ENCODE measurements at places on chromosomes 13 and 19.

DNA sequence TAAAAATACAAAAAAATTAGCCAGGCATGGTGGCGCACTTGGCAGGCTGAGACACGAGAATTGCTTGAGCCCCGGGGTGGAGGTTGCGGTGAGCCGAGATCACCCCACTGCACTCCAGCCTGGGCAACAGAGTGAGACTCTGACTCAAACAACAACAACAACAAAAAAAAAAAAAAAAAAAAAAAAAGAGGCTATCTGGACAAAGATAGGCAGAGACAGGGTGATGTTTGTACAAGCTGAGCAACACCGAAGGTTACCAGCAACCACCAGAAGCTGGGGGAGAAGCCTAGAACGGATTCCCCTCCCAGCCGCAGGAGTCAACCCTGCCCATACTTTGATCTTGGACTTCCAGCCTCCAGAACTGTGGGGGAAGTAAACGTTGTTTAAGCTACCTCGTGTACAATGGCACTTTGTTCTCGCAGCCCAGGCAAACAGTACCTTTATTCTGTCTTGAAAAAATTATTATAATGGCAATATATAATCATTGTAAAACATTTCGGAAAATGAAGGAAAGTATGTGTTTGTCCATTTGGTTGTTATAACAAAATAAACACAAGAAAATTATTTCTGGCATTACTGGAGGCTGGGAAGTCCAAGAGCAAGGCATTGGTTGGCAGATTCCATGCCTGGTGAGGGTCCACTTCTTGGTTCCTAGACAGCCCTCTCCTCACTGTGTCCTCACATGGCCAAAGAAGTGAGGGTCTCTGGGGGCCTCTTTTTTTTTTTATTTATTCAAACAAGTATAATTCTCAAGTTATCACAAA lies 39.8 kb upstream of the LATS2 start:
- no peak for DNase-seq

GRCh38 chr19:48616041-48616436 lies 1.2 kb upstream of the FAM83E start:
- DNase-seq, result no peak

DNA sequence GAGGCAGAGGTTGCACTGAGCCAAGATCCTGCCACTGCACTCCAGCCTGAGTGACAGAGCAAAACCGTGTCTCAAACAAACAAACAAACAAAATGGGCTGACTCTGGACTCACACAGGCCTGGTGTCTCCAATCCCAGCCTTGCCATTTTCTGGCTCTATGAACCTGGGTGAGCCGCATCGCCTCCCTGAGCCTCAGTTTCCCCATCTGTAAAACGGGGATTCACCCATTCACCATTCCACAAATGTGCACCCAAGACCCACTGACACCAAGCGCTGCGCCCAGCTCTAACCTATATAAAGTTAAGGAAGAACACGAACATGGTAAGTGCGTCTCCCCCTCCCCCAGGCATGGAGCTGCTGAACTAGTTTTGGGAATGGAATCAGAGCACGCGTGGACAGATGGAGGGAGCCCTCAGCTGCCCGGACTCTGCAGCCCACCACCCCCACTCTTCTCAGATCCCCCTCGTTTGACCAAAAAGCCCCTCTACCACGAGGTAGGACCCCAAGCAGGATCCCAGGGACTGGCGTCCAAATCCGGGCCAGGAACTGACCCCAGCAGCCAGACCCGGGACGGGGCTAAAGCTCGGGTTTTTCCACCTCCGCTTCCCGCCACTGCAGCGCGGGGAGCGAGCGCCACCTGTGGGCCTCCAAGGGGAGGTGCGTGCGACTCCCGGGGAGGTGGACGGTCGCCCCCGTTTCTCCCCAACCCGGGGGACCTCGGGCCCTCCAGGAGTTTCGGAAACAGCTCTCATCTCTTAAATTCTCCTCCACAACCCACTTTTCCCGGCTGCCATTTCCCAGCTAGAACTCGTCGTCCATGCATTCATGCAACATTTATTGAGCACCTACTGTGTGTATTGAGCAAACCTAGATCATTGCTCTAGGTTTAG lies 33.0 kb upstream of the ADGRE5 start:
- peak; percentile 79 for DNase-seq

GRCh38 chr13:76339649-76340048 lies 546.6 kb downstream of the KCTD12 start:
- no peak for DNase-seq

GRCh38 chr19:16252459-16253205 lies 54.9 kb downstream of the AP1M1 start:
- DNase-seq, result no peak

GRCh38 chr13:77338329-77338728 lies 11.4 kb upstream of the MYCBP2 start:
- no peak for DNase-seq

GRCh38 chr19:45153339-45154063 lies 7.3 kb downstream of the NKPD1 start:
- DNase-seq, result peak; percentile 79

DNA sequence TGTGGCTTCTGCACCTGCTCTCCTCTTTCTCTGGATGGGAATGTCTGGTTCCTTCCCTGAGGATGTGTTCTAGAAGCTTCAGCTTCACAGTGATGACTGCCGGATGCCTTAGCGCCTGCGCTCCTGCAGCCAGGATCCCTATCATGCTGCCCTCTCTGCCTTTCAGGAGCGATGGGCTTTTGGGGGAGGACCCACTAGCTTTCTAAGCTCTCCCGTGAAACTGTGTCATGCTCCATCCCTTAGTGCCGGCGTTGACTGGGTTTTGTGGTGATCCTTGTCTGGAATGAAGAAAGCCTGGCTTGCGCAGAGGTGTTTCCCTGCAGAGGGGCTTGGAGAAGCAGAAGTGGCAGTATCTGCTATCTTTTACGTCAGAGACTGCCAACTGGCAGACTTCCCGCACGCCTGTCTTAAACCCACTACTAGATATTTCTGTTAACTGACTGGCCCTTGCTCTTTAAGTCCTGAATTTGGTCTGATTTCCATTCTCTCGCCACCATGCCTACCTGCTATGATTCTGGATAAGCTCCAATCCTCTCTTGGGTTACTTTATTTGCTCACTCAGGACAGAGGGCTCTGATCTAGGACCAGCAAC lies 3.8 kb upstream of the KMT2B start:
- DNase-seq, result no peak

DNA sequence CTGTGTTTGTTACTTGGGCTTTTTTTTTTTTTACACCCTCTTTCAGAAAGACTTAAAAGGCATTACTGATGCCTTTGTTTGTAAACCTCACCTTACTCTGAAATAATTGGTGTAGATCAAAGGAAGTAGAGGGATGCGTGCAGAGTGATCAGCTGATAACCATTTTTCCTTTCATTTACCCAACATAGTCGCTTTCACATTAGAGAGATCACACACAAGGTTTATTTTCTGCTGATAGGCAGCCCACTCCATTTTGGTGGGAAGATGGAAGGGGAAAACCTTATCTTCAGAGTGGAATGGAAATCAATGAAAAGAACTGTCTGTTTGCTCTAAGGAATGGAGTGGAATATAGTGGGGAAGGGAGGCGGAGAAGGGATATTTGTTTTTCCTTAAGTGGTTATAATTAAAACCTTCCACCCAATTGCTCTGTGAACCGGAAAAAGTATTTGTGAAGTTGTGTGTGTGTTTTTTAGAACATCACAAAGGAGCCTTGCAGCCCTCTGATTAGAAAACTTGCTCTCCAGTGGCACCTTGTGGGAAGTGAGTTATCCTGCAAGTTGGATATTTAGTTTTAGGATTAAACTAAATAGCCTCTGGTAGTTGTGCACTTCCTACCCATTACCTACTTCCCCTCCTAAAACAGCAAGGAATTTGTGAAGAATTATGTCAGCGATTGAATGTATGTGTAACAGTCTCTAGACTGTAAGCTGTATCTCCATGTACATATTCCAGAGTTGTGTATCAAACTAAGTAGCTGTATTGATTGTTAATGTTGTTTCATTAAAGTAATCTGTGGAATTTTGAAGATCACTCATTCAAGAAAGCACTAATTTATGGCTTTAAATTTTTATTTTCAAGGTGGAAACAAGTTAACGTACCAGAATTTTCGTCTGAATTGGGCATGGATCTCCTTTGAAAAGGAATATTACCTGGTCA lies 76.8 kb downstream of the FREM2 start:
- no peak for DNase-seq

DNA sequence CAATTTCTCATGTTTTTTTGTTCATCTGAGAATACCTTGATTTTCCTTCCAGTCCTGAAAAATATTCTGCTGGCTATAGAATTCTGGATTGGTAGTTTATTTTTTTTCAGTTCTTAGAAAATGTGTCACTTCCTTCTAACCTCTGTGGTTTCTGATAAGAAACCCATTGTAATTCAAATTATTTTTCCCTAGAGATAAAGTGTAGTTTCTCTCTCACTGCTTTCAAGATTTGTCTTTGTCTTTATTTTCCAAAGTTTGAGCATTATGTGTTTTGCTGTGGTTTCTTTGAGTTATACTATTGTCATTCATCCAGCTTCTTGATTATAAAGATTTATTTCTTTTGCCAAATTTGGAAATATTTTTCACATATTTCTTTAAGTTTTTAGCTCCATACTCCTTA lies 324.0 kb upstream of the SPRY2 start:
- no peak for DNase-seq

GRCh38 chr13:78341032-78341431 lies 262.3 kb downstream of the POU4F1 start:
- no peak for DNase-seq

GRCh38 chr13:52104624-52105023 lies 24.2 kb downstream of the NEK5 start:
- DNase-seq, result no peak

GRCh38 chr19:39676004-39676403 lies 20.3 kb downstream of the LGALS16 start:
- DNase-seq, result no peak

- DNase-seq, result no peak
These were observed 79.1 kb downstream of the STARD13 start for GRCh38 chr13:33206425-33206824.

DNA sequence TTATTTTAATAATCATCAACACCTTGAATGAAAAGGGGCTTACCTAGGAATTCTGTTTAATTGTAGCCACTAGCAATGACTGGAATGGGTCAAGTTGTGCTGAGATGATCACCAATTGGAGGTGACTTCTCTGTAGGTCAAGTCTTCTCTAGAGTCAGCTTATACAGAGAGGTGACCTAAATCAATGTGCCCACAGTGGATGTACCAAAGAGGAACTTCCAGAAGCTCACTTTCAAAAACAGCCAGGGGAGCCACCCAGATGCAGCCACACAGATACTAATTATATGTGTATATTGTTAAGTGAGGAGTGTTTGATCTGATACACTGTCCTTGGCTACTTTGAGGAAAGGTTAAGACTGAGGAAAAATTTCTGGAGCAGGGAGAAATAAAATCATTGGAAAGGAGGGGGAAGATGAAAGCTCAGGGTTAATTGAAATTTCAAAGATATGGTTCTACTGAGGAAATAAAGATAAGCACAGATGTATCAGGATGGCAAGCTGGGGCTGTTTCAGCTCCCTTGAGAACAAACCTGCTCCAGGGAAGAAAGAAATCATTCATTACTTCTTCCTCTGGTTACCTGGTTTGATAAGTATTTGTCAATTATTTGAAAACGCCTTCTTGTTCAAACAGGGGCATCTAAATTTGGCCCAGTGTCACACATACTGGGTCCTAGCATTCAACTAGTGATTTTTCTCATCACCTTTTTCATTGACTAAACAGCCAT lies 5.1 kb downstream of the GPR183 start:
- DNase-seq, result no peak

DNA sequence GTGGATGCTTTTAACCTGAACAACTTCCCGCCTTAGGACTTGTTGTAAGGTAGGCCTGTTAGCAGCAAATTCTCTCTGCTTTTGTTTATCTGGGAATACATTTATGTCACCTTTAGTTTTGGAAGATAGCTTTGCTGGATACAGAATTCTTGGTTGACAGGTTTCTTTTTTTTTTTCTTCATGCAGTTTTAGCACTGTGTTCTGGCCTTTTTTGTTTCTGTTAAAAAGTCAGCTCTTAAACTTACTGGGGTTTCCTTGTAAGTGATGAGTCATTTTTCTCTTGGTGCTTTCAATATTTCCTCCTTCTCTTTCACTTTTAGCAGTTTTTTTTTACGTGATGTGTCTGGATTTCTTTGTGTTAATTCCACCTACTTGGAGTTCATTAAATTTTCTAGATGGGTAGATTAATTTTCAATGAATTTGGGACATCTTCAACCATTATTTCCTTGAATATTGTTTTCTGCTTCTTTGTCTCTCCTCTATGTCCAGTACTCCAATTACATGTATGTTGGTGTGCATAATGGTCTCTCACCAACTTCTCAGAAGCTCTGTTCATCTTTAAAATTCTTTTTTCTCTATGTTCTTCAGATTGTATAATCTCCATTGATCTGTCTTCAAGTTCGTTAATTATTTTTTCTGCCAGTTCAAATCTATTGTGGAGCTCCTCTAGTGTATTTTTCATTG lies 188.2 kb upstream of the ZNF536 start:
- no peak for DNase-seq

- DNase-seq, result no peak
These were observed 7.4 kb downstream of the LSM7 start for GRCh38 chr19:2320939-2321338.

DNA sequence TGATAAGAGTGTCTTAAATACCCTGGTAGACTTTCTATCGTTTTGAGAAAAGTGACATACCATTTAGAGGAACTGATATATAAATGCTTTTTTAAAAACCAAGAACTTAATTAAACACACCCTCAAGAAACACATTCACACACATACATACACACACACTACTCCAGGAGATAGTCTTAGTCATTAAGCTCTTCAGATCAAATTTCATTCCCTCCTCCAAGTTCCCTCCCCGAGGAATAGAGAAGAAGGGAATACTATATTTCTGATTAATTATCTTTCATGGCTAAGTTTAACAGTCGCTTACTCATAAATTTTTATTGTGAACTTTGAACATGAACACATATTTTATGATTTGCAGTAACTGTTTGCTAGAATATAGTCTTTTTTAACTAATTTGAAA lies 1109.5 kb downstream of the SLITRK1 start:
- DNase-seq, result no peak

DNA sequence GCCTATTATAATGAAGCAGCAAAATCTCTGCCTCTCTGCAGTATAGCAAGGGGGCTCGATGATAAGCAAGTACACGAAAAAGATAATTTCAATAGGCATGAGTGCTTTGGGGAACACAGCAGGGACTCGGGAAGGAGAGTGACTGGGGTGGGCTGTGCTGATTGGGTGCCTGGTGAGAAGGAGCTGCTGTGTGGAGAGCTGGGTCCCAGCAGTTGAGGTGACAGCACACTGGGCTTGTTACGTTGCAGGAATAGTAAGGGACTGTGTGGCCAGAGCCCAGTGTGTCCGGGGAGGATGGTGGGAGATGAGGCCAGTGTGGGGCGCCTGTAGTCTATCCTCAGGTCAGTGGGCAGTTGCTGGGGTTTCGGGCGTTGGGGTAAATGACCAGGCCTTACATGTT lies 17.4 kb downstream of the WDR62 start:
- DNase-seq, result no peak

GRCh38 chr13:110391273-110391672 lies 84.2 kb downstream of the COL4A2 start:
- DNase-seq, result no peak

GRCh38 chr19:31517224-31518180 lies 168.3 kb upstream of the TSHZ3 start:
- no peak for DNase-seq
